ENCODE measurements at places on chromosomes 1 and 21. TPM values are rescaled to one million over a fixed set of nuclear protein-coding genes. Genes with fewer than 3 reads are reported as not detected.

PTAFR gene
- total RNA-seq = under 0.01 TPM

DNA sequence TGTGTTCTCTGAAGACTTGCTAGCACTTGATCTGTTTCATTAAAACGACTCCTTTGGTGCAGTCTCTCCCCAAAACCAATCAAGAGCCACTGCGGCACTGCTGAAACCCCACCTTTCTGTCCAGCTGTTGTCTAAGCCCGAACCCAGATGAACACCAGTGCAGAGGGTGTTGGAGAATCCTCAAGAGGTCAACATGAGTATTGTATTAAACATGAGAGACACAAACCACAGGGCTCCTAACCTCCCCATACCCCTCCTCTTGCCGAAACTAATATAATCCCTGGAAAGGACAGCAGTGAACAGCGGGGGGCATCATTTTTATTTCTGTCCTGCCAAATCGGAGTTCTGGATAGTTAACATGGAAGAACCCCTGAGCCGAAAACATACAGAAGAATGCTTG, 333.9 kb downstream of the CAMTA1 start:
- no peaks in the 10 kb centered on the region for H3K36me3 ChIP-seq
- H3K4me1 ChIP-seq = peaks cover 2% of the 10 kb centered on the region
- DNase-seq = no peak
- peaks cover 7% of the 10 kb centered on the region for H3K27me3 ChIP-seq

S100A12 gene
- not detected for total RNA-seq

DNA sequence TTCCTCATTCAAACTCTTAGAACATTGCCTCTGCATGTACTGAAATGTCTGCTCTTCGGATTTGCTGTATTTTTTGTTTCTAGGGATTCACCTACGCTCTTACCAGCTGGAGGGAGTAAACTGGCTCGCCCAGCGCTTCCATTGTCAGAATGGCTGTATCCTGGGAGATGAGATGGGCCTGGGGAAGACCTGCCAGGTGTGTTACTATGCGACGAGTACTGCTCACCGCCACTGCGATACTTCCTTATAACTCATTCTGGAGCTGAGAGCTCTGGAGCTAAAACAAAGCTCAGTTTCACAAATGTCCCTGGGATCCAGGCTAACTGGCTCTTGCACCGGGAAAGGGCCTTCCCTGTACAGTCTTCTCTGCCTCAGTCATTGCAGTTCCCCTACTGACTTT, 10.1 kb downstream of the CHD1L start:
- no peak overlapping the region for H3K27ac ChIP-seq
- no peak overlapping the region for H3K4me3 ChIP-seq
- H3K27me3 ChIP-seq = no peaks in the 10 kb centered on the region
- no peak for DNase-seq
- H3K36me3 ChIP-seq = peaks cover 6% of the 10 kb centered on the region

DPYD gene
- 47.3 TPM for total RNA-seq

DNA sequence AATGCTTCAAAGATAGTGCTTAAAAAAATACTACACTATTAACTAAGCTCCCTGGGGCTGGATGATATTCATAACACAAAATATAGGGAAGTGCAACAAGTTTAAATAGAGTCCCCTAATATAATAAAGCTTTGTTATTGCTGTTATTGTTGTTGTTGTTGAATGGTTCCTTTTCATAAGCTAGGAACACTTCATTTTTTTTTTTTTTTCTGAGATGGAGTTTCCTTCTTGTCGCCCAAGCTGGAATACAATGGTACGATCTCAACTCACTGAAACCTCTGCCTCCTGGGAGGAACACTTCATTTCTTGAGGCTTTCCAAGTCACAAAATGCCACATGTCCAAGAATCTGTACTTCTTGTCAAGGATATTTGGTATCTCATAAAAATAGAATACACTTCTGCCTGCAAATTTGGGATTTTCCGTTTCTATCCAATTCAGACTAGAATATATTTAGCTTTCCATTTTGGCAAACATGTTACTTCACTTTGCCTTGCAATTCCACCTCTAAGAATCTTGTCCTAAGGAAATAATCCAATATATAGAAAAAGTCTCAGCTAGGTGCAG, 21.1 kb downstream of the WDR47 start:
- no peak overlapping the region for H3K4me3 ChIP-seq
- H3K27ac ChIP-seq = no peak overlapping the region
- H3K27me3 ChIP-seq = no peaks in the 10 kb centered on the region
- peaks cover 10% of the 10 kb centered on the region for H3K36me3 ChIP-seq
- H3K4me1 ChIP-seq = peaks cover 1% of the 10 kb centered on the region

DNA sequence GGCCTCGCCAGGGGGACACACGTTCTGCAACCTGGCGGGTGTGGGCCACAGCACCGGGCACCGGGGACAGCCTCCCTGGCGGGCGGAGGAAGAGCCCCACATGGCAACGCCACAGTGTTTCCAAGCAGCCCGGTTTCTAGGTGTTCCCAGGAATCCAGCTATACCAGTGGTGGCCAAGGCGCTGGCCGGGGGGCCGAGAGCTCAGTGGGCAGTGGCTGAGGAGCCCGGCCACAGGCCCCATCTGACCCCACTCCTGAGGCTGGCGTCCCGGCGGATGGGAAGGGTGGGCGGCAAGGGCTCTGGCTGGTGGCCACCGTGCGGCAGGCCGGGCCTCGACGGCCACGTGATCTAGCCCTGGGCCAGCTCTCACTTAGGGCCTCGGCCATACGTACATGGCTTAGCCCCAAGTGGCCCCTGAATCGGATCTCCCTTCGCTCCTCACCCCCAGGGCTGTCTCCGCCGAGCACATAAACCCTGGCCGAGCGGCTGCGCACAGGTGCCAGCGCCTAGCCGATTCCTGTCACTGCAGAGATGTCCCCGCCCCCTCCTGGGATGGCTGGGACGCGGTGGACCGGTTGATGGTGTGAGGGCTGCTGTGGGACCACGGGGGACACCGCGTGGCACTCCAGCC, 68.7 kb downstream of the MORN1 start:
- H3K4me1 ChIP-seq = peaks cover 12% of the 10 kb centered on the region
- peaks cover 6% of the 10 kb centered on the region for H3K27me3 ChIP-seq
- no peak overlapping the region for H3K4me3 ChIP-seq
- H3K36me3 ChIP-seq = no peaks in the 10 kb centered on the region
- no peak for DNase-seq
- peak overlapping the region; percentile 43 for H3K27ac ChIP-seq

DNA sequence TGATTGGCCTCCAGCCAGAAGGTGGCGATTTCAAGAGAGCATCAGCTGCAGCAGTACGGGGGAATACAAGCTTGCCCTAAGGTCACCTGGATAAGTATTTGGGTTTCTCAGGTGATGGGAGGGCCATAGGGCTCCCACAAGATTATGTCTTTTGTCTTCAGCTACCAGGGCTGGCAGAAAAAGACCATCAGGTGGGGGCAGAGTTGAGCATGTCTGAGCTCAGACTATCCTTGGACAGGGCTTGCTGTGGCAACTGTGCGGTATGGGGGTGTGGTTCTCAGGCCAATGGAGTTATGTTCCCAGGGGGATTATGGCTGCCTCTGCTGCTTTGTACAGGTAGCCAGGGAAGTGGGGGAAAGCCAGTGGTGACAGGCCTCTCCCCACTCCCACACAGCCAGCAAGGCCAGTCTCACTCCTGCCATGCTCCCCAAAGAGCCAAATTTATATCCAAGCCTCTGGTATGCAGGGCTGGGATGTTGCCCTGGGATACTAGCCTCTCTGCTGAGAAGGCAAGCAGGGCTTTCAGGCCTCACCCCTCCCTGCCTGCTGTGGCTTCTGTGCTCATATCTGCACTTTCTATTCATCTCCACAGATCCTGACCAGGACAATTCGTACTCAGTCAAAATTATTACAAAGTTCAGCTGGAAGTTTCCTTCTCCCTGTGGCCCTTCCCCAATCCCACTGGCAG, 26.6 kb upstream of the CD84 start:
- DNase-seq = no peak
- no peaks in the 10 kb centered on the region for H3K36me3 ChIP-seq
- no peaks in the 10 kb centered on the region for H3K27me3 ChIP-seq
- no peak overlapping the region for H3K27ac ChIP-seq

DNA sequence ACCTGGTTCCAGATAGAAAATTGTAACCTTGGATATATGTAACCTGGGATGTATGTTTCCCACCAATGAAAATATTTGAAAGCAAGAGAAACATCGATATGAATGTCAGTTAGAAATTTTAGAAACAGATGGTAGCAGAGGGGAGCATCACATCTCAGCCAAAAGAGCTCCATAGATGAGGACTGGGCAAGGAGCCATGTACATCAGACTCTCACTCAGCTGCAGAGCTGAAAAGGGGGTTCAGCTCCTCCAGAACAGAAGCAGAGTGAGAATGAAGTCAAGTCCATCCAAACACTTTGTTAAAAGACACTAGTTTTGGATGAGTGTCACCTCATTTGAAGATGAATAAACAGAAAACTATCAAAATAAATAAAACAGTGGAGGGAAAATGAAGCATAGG, 202.4 kb downstream of the HMCN1 start:
- no peak for DNase-seq
- H3K27me3 ChIP-seq = no peaks in the 10 kb centered on the region
- no peak overlapping the region for H3K27ac ChIP-seq
- no peaks in the 10 kb centered on the region for H3K36me3 ChIP-seq
- H3K4me3 ChIP-seq = no peak overlapping the region

HTR6 gene
- not detected for total RNA-seq

DNA sequence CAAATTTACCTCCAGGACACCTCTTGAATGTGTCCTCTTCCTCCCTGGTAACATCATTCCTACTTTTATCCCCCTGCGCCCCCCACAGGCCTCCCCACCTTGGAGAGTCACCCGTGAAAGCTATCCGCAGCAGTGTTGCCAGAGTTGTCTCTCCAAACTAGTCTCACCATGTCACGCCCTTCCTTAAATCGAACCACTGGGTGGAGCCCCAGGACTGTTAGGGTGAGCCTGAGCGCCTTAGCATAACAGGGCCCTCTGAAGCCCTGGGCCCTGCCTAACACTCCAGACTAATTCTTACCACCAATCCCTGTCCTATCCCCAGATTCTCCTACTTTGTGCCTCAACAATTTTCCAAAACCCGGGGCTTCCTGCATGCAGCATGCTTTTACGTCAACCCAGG, 35.0 kb downstream of the HSD3B2 start:
- H3K4me3 ChIP-seq = no peak overlapping the region
- no peaks in the 10 kb centered on the region for H3K36me3 ChIP-seq
- H3K27me3 ChIP-seq = no peaks in the 10 kb centered on the region
- no peak for DNase-seq

DNA sequence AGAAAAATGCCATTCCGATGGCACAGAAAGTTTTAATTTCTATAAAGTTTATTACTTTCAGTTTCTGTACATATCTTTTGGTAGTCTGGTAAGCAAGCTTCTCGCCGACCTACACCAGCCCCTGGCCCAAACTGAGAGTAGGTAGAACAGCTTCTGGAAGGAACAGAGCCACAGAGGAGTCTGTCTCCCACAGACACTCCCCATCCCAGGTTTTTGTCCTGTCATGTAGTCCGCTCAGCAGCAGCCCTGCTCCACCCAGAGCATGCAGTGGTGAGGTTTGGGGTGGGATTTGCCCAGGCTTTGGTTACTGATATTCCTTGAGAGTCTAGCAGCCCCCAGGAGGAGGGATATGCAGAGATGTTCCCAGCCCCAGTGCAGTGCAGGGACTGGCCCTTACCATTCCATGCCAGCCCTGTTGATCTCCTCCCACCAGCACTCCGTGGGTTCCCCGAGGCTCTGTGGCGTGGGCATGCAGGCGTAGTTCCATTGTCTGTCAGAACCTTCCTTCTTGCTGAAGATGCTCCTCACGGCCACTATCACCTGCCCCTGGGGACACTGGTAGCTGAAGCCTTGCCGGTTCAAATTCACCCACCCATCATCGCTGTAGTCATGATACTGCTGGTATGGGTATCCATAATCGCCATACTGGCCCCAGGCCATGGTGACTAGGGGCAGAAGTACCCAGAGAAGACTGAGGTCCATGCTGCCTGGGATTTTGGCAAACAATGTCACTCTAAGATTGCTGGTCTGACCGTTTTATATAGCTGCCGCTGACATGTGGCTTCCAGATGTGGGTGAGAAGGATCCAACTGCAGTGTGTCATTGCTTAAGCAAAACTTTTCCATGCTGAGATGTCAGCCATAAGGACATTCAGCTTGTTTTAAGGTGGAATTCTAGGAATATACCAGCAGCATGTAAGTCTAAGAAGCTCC, at the start of gene DPT:
Gene DPT, minus strand, starts transcription at position 734 of the 932 bp plus-strand sequence. Its CDS starts 32 bp downstream, at position 702.
- no peaks in the 10 kb centered on the region for H3K36me3 ChIP-seq
- H3K27me3 ChIP-seq = no peaks in the 10 kb centered on the region
- H3K4me1 ChIP-seq = no peaks in the 10 kb centered on the region

DNA sequence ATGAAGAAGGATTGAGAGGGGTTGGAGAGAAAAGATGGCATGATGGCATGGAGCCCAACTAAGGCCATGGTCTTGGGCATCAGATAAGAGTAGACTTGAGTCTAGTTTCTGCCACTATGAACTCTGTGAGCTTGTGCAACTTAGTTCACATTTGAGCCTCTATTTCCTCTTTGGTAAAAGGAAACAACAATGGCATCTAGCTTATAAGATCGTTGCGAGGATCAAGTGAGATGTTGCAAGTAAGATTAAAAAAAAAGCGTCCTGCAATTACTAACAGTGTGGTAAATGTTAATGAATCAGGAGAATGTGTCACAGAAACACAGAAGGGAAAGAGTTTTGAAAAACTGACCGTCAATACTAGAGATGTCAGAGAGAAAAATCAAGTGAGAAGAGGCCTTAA, 202.9 kb upstream of the FGGY start:
- no peak for DNase-seq
- no peak overlapping the region for H3K4me3 ChIP-seq
- H3K36me3 ChIP-seq = no peaks in the 10 kb centered on the region
- peaks cover 2% of the 10 kb centered on the region for H3K4me1 ChIP-seq
- no peak overlapping the region for H3K27ac ChIP-seq

DNA sequence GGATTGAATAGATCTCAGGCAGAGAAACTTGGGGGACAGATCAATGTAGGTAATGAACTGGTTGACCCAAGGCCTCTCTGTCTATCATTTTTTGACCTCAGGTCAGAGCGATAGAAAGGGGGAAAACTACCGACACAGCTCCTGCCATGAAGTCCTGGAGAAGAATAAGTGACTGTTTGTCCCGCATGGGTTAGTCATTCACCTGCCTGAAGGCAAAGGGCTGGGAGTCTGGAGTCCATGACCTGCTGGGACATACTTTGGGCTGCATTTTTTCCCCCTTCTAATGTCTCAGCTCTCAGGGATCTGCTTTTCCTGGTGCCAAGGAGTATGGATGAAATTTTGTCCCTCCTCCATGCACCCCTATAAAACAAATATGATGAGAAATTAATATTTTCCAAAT, 1.6 kb upstream of the ROR1 start:
- no peak overlapping the region for H3K4me3 ChIP-seq
- no peak for DNase-seq
- peaks cover 8% of the 10 kb centered on the region for H3K27me3 ChIP-seq
- no peak overlapping the region for H3K27ac ChIP-seq
- peaks cover 2% of the 10 kb centered on the region for H3K4me1 ChIP-seq

DSCAM gene
- under 0.01 TPM for total RNA-seq

GRCh38 chr1:93801471-93801870, 77.5 kb downstream of the DNTTIP2 start:
- no peaks in the 10 kb centered on the region for H3K27me3 ChIP-seq
- no peak overlapping the region for H3K4me3 ChIP-seq
- H3K27ac ChIP-seq = no peak overlapping the region
- peaks cover 16% of the 10 kb centered on the region for H3K4me1 ChIP-seq
